ENCODE measurements at places on chromosomes 16 and 17.
A peak's percentile ranks its signal among the peaks of the same experiment; 100 is the strongest.

DNA sequence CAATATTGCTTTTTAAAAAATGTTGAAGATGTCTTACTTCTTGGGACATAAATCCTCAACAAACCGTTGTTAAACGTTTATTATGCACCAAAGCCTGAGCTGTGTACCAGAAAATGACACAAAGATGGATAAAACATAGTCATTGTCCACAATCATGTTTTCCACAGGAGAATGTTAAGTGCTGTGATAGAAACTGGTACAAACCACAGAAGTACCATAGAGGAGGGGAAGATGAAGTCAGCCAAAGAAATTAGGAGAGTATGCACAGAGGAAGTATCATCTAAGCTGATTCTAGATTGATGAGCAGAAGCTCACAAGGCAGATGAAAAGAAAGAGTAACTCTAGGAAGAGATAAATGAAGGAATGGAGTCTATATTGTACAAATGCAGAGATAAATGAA is 142.6 kb upstream of the HLF start:
- DNase-seq, result no peak

GRCh38 chr16:70018254-70018653 is 67.1 kb downstream of the CLEC18A start:
- no peak for DNase-seq

DNA sequence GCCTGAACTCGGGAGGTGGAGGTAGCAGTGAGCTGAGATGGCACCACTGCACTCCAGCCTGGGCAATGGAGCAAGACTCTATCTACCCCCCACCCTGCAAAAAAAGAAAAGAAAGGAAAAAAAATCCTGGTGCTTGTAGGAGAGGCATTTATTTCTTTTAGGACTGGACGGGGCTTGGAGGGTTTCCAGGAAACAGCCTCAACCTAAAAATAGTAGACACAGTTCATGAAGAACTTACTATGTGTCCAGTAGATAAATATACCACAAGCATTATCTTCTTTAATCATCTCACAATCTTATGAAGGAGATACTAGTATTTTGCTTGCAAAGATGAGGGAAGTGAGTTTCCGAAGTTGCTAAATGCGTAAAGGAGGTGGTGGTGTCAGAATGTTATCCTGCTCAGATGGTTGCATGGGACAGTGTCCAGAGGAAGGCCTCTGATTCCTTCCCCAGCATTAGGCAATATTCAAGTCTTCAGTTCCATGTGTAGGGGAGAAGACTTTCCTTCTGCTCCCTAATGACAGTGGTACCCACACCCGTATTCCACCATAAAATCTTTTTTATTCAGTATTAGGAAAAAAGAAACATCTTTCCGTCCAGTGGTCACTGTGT is 263.2 kb downstream of the WWOX start:
- DNase-seq, result no peak

DNA sequence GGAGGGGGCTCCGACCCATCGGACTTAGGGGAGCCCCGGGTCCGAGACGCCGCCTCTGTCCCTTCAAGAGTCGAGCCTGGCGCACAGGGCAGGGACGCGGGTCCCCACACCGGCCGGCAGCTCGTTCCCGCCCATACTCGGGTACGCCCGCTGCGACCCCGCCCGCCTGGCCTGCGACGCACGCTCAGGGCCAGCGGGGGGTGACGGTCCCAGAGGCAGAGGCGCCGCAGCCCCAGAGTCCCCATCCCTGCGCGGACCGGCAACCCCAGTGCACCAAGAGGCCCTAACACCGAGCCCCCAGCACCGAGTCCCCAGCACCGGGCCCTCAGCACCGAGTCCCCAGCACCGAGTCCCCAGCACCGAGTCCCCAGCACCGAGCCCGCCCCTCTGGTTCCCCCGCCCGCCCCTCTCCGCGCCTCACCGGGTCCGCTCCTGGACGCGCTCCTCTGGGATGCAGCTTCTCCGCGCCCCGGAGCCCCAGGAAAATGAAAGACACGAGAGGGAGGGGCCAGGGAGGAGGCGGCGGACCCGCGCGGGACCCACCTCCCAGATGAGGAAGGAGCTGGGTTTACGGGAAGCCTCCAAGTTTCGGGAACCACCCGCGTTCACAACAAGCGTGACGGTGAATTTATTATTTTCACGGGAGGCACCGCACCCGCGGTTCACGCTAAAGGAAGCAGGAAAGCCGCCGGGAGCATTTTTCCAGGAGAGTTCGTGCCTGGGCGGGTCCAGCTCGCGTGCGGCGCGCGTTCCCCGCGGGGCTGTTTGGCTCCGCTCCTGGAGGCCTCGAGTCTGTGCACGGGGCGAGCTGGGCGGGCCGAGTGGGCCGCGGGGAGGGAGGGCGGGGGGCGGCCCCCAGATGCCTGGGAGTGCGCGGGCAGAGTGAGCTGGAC is at the start of gene SECTM1:
Gene SECTM1 (minus strand): TSS at position 488 of the 893 bp plus-strand sequence. CDS start 6,526 bp downstream, outside the sequence.
- no peak for DNase-seq

- DNase-seq, result no peak
Measured at GRCh38 chr17:78120971-78121800, 7.4 kb downstream of the TMC6 start.

DNA sequence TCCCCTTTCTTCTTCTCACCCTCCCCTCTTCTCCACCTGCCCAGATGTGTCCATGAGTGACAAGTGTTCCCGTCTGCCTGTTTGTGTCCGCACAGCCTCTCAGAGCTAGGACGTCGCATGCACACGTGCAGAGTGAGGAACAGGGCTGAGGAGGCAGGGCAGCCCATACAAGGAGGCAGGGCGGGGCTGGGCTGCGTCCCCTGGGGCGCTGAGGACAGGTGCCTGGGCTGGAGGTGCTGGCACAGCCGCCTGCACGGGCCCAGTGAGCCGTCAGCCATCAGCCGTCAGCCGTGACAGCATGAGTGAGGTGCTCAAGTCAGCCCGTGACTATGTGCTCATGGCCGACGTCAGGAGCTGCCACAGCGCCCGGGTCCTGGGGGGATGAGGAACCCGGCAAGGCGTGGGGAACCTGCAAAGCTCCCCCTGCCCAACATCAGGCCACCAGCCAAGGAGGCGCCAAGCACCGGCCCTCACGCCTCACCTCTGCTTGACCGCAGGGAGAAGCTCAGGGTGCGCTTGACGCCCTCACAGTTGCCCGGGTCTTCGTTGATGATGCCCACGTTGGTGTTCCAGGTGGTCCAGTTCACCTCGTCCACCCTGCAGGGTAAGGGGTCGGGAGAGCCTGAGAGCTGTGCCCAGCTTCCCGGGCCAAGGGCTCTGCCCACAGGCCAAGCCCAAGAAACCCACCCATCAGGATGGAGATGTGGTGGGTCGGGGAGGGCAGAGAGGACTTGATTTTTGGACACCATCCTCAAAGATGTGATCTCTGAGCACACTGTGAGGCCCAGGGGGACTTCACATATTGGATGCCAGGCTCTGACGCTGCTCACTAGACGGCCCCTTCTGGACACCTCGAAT is 13.7 kb upstream of the TRPV3 start:
- no peak for DNase-seq

DNA sequence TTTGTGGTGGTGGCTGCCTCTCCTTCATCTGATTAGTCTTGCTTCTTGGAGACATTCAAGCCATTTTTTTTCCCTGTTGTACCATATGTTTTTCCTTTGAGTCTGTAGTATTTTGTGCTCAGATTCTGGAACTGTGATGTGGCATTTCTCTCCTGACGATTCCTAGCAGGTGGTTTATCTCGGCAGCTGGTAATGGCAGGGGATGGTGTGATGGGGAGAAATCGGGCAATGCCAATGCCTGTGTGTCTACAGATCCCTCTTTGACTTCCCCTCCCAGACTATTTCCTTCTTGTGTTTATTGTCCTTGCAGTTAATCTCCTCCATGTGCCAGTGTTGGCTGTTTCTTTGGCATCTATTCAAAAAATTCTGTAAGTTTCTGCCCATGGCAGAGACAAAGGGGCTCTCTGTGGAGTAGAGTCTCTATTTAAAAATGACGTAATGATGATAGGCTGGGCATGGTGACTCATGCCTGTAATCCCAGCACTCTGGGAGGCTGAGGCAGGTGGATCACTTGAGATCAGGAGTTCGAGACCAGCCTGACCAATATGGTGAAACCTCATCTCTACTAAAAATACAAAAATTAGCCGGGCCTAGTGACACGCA is 90.2 kb upstream of the ERCC4 start:
- DNase-seq, result no peak

DNA sequence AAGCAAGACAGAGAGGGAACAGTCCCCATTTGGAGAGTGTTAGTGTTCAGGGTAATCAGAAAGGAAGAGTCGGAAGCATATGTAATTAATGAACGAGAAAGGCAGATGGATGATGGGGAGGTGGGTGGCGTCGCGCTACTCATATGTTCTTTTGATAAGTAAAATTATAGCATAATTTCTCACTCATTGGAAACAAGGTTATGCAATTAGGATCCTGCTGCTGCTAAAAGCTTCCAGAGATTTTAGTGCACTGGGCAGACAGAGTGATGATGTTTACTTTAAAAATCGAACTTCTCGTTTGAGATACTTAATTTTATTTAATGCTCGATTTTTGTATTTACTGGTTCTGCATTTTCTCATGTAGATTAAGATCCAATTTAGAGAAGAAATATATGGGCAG is 96.2 kb downstream of the PRKCA start:
- DNase-seq, result no peak

GRCh38 chr17:77808686-77809425 is 149.6 kb upstream of the TNRC6C start:
- DNase-seq, result no peak

- no peak for DNase-seq
Measured at GRCh38 chr16:26521626-26522025, 545.1 kb upstream of the C16orf82 start.

- no peak for DNase-seq
Measured at GRCh38 chr17:81091154-81091553, 56.2 kb downstream of the BAIAP2 start.

GRCh38 chr17:75689441-75689873 is 22.3 kb downstream of the SAP30BP start:
- no peak for DNase-seq

DNA sequence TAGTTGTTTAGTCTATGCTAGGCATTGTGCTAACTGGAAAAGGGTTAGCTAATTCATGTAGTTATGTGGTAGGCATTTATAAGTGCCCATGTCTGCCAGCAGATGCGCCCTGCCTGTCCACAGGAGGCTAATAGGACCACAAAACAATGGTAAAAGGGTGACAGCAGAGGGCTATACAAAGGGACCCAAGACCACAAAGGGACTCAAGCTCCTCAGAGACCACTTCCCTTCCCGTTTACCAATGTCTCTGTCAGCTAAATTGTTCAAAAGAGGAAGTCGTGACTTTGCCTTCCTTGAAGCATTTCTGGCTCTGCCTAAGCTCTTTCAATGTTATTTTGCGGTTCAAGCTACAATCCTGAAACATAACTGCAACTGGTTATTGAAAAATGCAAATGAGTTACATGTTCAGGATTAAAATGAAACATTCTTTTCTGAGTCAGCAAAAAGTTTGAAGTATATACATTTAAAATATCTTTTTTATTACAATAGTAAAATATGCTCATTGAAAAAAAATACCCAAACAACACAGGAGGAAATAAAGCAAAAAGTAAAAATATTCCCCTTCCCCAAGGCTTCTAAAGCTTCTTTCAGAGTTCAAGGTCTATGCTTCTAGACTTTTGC is 149.2 kb downstream of the MAF start:
- no peak for DNase-seq

- DNase-seq, result no peak
Measured at GRCh38 chr16:27826081-27826892, 237.2 kb downstream of the GSG1L start.

GRCh38 chr17:2057760-2058585 is 3.1 kb downstream of the HIC1 start:
- DNase-seq, result peak; percentile 48

DNA sequence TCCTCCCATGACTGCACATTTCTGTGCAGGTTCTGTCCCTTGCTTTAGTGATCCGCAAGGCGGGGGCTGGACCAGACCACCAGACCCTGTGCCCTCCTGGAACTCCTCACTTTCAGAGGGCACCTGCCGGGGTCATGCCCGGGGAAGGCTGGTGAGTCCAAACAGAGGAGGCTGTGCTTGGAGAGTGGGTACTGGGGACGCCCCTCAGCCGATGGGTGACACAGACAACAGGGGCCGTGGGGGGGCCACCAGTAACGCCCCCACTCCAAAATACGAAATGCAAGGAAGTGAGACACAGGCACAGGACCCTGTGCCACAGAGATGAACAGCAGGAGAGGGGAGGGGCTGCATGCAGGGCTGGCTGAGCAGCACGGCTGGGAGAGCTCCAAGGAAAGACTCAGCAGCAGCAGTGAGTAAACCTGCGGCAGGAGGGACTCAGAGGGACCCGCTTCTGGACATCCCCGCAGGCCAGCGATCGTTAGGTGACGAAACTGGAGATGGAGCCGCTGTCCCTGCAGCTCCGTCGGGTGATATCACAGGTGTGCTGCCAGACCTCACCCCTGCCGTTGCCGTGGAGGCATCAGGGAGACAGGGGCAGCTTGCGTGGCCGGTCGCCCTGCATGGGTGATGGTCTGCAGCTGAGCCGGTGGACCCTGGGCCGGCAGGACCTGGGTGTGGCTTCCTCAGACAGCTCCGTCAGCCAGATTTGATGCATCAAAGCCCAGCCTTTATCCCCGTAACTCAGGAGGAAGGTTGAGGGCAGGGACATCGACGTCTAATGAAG is 71.2 kb upstream of the GNG13 start:
- no peak for DNase-seq

DNA sequence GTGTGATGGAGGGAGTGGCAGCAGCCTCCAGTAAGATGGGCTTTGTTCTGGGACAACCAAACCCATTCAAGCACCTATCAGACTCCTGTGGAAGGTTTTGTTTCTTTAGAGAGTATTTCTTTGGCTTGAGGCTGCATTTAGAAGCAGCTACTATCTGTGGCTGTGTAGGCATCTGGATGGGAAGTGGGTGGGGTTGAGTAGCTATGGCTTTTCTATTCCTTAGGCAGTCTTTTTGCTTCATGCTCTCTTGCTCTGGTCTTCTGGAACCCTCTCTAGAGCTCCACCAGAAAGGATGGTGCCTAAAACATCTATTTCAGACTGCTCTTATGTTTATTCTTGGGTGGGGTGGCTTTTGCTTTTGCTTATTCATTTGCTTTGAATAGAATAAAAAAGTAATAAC is 19.9 kb downstream of the TNRC6A start:
- DNase-seq, result no peak

GRCh38 chr17:1455291-1455796 is 688 bp downstream of the CRK start:
- peak; percentile 80 for DNase-seq

DNA sequence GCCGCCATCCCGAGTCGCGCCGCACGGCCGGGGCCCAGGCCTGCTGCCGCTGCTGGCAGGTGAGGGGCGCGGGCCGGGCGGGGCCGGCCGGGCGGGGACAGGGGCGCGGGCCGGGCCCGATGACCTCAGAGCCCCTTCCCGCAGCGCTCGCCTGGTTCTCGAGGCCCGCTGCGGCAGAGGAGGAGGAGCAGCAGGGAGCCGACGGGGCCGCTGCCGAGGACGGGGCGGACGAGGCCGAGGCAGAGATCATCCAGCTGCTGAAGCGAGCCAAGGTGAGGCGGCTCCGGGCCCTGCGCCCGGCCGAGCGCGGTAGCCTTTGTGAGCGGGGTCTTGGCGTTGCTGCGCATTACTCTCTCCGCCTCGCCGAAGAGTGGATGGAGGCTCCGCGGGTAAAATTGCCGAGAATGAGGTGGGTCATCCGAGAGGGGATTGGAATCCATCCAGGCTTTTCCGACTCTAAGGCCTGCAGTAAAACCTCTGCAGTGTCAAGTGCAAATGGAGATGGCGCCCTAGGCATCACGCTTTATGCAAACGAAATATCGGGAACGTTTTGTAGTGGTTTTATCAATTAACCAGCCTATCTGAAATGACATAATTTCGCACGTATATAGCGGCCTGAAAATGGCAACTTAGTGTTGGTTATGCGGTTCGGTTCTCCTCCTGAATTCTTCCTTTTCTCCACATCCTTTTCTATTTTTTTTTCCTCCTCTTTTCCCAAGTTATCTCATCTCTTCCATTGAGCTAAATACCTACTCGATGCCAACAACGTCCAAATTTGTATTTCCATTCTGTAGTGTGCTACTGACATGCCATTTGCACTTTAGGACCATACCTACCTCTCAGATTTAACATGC is 577 bp downstream of the TTC19 start:
- DNase-seq, result peak; percentile 36
